T-helper 22 cell (primary cell): ENCODE measurements at places on chromosomes 12 and 14.

DNA sequence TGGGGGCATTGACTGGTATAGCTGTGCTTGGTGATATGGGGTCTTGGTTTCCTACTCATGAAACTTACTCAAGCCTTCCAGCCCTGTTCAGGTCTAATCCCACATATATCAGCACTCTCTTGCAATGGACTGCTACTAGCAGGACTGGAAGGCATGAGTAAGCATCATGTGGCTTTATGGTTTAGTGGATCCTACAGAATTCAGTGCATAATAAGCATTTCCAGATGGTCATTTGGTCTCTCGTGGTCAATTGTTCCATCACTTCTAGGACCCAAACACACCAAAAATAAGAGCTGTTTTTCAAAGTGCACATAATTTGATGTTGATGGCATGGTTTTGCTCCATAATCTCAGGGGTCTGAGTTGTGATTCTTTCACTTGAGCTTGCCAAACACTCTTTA lies 114.4 kb downstream of the LMNTD1 start:
- no peak for DNase-seq

- DNase-seq = peak; percentile 88
Measured at GRCh38 chr14:76926521-76927251, 100.5 kb downstream of the LRRC74A start.

GRCh38 chr14:66231820-66232219 lies 254.4 kb upstream of the CCDC196 start:
- no peak for DNase-seq

DNA sequence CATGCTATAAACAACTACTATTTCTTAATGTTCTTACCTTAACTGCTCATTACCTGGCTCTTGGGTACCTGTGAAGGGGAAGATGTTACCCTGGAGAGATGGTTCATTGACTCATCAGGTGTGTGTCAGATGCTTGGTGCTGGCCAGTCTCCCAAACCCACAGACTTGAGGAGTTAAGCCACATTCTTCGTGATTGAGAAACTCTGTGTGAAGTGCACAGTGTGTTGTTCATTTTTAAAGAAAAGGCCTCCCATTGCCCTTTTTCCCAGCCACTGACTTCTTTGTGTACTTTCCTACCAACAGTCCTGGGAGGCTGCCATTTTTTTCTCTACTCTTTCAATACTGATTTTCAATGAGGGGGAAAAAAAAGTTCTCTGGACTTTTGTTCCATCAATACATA lies 3.2 kb downstream of the MGST1 start:
- no peak for DNase-seq

- no peak for DNase-seq
Measured at GRCh38 chr12:98020376-98020775, 495.0 kb upstream of the TMPO start.

- DNase-seq = no peak
Measured at GRCh38 chr12:114662512-114663177, 21.3 kb downstream of the TBX3 start.

DNA sequence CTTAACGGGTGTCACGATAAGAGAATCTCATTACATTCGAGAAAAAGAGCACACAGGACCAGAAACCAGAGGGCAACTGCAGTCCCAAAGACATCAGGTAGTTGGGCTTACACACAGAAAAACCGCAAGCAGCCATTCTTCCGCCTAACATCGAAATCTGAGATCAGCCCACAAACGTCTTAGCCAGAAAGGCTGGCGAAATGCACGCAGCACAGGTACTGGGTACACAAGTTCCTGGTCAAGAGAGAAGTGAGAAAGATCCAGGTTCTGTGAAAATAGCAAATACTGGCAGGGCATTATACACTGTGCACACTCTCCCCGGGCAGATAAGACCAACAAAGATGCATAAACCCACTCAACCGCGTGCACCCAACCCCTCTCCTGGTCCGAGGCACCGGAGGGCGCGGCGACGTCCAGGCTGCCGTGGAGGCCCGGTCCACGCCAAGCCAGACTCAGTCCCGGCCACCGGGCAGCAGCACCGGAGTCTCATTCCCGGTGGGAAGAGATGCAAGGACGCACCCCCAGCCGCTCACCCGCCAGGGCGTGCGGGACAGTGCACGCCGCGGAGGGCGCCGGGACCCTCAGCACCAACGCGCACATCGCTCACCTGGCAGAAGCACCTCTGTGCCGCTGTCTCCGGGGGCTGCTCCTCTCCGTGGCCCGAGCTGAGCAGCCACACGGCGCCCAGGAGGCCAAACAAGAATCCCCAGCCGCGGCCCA lies 437 bp downstream of the ERO1A start:
- DNase-seq = peak; percentile 44

DNA sequence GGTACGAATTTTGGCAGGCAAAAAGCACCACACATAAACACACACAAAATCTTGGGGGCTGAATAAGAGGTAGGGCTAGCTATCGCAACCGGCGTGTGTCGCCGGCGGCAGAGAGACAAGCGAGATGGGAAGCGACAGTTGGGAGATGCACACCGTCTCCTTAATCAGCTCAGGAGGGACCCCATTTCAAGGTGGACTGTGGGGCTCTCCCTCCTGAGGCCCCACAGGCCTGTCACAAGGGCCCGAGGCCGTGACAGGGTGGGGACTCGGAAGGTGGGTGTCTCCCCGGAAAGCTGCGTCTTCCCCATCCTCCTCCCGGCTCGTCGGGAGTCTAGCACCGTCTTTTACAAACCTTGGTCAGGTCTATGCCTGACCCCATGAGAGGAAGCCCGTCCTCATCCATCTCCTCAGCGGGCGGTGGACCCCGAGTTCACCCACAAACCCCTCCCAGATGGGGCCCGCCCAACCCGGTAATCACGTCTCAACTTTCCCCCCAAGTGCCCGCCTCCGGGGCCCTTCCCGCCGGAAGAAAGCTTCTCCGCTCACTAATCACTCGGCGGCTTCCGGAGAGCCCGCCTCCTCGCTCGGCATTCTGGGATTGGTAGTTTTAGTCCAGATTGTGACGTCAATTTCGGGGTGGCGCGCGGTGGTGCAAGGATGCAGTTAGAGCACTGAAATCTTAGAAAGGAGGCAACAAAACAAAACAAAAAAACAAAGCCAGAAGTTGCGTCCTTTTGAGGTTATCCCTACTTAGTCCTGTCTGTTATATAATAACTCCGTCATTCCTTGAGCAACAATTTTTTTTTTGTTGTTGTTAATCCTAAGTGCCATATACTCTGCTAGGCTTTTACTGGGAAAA lies at the start of gene WASHC3:
TSS of gene WASHC3 (minus strand) at position 432 of the 859 bp plus-strand sequence. CDS start at position 403, 29 bp downstream.
- DNase-seq = peak; percentile 90

- no peak for DNase-seq
Measured at GRCh38 chr14:34051966-34052657, 101.2 kb upstream of the EGLN3 start.

- no peak for DNase-seq
Measured at GRCh38 chr14:35339761-35340406, 47.7 kb downstream of the PSMA6 start.

DNA sequence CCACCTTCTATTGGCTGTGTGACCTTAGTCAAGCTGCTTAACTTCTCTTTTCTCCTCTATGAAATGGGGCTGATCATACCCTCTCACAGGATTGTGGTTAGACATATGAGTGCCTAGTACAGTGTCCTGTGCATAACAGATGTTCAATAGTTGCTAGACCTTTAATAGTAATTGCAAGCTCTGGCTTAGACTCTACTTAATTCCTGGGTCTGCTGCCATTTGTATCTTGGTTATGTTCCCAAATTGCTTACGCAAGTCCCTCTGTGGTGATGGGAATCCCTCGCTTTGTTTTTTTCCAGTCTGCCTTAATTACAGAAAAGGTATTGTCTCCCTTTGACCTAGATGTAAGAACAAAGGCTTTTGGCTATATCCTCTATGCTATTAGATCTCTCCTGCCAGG lies 15.1 kb downstream of the SUDS3 start:
- no peak for DNase-seq

DNA sequence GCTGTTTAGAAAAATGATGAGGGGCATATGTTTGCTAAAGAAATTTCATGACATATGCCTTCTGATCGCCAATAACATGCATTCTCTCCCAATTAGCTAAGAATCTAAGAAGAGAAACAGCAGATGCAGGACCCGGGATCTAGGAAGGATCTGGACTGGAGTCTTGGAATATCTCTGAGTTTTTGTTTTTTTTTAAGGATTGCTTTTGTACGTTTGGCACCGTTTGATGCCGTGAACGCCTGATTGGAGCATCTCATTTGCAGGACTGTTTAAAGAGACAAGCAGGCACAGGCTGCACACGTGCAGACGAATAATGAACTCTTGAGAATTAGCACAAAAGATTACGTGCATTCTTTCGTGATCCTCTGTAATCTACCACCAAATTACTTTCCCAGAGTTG lies 13.6 kb downstream of the EML1 start:
- no peak for DNase-seq

- no peak for DNase-seq
Measured at GRCh38 chr14:53925201-53925766, 31.3 kb downstream of the BMP4 start.

DNA sequence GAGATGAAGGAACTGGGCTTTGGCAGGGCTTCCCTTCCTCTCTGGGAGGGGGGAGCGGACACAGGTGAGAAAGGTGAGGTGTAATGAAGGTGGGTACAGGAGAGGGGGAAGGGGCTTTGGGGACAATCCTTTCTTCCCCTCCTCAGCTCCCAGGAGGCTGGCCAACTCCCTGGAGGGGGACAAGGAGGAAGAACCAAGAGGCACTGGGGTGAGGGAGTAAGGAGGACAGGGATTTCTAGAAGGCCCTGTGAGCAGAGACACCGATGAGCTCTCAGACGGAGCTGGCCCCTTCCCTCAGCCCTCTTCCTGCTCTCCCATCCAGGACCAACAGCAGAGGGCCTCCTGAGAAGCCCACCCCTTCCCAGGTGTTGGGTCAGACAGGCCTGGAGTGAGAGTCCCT lies 53.4 kb downstream of the PLEKHG3 start:
- no peak for DNase-seq
